Endodermal cell (in vitro differentiated cells): ENCODE measurements at places on chromosomes 7 and 10.

DNA sequence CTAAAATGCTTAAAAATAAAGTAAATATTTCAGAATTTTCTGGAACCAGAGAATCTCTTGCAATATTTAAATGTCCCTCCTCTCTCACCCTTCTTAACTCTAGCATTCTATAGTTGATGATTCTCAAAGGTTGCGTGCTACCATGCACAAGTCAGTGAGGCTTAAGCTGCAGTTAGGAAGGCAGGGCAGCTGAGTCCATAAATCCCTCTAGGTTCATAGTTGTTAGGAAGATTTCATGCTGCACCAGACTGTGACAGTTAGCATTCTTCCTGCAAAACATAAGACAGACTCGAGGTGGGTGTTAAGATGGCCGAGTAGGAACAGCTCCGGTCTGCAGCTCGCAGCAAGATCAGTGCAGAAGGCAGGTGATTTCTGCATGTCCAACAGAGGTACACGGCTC, 70.6 kb downstream of the MET start:
- no peak for DNase-seq

DNA sequence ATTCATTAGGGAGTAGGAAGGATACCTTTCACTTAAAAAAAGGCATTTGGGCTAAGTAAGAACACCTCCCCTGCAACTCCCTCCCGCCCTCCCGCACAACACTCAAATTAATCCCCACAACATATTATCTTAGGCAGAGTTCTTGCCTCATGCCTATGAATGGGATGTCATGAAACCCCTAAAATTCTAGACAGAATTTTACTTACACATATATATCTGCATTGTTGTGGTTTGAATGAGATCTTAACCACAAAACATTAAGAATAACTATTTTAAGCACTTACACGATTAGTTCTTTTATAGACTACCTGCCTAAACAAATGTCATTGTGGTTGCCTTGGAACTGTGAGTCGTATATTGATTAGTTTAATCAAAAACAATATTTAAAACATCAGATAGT, 4.5 kb upstream of the ITGB1 start:
- DNase-seq: no peak

DNA sequence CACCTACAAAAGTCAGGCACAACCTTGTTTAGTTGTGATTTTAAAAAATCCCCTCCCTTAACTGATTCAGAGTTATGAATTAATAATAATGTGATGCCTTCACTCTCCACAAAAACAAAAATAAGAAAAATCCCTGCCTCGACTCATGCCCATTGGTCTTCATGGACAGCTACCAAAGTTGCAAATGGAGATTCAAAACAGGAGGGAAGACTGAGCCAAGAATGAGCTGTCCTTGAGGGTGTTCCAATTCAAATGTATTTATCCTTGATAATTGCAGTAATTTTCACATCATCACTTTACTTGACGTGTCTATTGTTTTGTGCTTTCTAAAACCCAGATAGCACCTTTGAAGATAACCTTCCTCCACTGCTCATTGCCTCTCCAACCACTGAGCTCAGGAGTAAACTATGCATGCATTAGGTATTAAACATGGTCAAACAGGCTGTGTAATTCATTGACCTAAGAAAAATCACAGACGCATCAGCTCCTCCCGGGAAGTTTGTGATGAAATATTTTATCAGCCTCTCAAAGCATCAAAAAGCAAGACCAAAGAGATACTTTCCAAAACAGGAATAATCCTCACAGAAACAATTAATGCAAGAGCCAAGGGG, 712.7 kb upstream of the IGFBP3 start:
- DNase-seq: no peak

GRCh38 chr7:94439893-94440381, 45.2 kb downstream of the COL1A2 start:
- no peak for DNase-seq

DNA sequence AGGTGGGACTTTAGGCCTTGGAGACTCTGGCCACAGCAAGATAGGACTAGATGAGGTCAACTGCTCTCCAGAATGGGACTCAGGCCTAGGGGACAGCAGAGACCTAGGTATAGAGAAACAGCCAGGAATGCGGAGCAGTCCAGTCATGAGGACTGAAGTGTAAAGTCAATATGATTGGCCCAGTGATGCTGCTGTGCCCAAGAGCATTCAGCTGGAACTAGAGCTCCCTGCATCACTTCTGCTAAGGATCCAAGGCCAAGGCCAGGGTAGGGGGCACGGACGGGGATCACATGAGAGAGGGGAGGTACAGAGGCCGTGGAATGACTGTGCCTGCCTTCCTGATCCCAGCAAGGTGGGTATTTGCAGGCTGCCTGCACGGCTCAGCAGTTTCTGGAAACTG, 237.9 kb downstream of the FRMD4A start:
- DNase-seq: no peak

GRCh38 chr10:5589661-5590511, 65.1 kb downstream of the CALML3 start:
- peak; percentile 70 for DNase-seq

DNA sequence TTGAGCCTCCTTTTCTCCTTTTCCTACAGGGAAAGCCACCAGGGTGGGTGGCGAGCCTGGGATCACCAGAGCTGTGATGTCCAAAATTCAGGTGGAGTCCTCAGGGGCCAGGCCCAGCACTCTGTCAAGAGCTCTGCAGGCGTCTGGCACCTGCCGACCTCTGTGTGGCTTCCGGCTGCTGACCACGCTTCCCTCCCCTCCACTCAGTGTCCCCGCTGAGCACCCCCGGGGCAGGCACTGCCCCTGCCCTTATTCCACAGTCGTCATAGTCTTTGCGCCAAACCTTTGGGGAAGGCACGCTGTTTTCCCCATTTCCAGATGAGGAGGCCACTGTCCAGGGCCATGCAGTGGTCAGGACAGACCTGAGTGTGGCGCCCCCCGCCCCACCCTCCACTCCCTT, 7.5 kb downstream of the MTG1 start:
- DNase-seq: no peak

GRCh38 chr7:29270594-29271318, 76.2 kb downstream of the CHN2 start:
- peak; percentile 56 for DNase-seq

DNA sequence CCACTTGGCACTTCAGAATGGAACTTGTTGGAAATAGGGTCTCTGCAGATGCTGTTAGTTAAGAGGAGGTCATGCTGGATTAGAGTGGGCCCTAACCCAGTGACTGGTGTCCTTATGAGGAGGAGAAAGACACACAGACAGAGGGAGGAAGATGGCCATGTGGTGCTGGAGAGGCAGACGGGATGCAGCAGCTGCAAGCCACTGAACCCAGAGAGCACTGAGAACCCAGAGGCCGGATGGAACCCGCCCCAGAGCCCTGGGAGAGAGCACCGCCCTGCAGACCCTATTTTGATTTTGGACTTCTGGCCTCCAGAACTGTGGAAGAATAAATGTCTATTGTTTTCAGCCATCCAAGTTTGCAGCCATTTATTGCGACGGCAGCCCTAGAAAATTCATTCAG, 58.0 kb upstream of the EBF3 start:
- no peak for DNase-seq

DNA sequence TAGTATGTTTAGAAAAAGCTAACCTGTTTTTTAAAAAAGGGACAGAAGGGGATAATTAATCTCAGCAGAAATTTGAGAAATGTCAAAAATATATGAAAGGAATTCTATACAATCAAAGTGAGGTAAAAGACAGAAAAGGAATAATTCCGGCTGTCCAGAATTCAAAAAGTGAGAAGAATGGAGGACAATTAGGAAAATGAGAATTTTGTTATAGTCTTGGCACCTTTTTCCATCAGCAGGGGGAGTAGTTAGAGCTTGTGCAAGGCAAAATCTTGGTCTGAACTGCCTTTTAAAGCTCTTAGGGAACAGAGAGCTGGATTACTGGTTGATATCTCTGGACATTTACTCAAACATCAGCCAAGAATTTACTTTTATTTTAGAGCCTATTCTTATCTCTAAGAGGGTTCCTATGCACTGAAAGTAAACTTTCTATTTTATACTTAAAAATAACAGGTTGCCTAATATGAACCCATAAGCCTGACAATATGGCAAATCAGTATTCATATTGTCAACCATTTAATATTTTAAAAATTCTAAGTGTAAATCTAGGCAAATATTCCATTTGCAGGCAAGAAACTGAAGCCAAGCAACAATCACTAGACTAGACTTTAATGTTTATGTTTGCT, 185.6 kb downstream of the ANK3 start:
- no peak for DNase-seq

GRCh38 chr7:47816647-47817046, 131.6 kb downstream of the PKD1L1 start:
- no peak for DNase-seq
